ENCODE measurements at places on chromosomes 2 and 18.

DNA sequence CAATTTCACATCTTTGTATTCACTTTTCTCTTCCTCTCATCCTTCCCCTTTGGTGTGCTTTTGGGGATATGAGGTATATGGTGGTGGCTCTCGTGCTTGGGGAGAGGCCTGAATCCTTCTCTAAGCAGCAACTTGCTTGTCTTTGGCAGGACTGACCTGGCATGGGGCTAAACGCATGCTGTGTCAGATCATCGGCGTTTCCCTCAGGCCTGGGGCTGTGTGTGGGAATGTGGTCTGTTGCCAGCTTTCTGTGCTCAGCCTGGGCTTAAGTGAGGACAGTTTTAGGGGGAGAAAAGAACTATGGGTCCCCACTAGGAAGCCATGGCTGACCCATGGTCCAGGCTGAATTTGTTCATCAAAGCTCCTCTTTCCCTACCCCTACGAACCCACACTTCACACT lies 60.7 kb downstream of the TET3 start:
- DNase-seq: no peak

DNA sequence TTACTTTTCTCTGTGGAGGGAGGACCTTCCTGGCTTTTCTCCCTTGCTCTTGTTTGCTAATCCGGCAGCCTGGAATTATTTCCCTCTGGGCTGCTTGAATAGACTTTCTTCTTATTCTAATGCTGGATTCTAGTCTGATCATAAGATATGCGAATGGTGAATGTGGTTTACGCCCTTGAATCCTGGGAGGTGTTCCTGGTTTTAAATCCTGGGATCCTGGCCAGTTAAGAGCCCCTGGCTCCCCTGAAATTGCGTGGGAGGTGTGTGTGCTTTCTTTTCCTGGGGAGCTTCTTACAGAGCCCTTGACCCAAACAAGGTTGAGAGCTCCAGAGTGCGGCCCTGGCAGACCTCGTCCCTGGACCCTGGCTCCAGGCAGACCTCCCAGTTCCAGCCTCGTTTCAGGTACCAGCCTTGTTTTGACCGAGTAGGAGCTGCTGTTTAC lies 2.8 kb downstream of the SH3BP4 start:
- peak; percentile 64 for DNase-seq

- peak; percentile 87 for DNase-seq
Observed at GRCh38 chr2:166494140-166494624, at the start of gene SCN7A. TSS of gene SCN7A (minus strand) at chr2:166494249. CDS start at chr2:166477696, 16,553 bp downstream.

GRCh38 chr2:26682155-26682554 lies 10.4 kb upstream of the KCNK3 start:
- DNase-seq: no peak

GRCh38 chr2:104476563-104476988 lies 377.3 kb upstream of the POU3F3 start:
- no peak for DNase-seq

GRCh38 chr2:14601156-14601770 lies 31.3 kb upstream of the LRATD1 start:
- no peak for DNase-seq

DNA sequence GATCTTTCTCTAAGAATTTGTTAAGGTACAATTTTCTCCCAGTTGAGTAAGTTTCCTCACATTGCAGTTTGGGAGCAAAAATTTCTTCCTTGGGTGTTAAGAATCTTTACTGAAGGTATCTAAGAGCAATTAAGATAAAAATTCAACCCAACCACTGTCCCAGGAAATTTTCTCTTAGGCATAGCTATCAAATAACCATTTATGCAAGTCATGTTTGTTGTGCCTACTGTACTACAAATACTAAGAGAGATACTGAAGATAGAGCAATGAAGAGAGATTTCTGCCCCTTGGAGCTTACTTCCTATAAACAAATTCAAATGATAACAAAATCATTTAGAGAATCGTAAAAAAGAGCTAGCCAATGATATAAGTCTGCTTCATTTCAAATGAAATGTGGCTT lies 402.8 kb downstream of the LRRTM4 start:
- DNase-seq: no peak

DNA sequence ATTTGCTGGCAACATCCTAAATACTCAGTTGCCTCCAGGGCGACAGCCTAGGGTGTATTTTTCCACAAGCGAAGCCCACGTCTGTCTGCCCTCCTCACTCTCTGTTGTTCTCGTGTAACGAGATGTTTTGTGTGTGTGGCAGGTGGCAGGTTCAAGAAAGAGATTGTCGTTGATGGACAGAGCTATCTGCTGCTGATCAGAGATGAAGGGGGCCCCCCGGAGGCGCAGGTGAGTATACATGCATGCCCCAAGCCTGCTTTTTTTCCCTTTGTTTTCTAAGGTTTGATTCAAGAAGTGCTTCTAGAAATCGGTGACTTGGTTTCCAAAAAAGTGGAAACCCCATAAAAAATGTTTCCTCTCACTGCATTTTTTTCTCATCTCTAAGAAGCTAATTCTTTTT lies 247.0 kb downstream of the AGAP1 start:
- peak; percentile 62 for DNase-seq

DNA sequence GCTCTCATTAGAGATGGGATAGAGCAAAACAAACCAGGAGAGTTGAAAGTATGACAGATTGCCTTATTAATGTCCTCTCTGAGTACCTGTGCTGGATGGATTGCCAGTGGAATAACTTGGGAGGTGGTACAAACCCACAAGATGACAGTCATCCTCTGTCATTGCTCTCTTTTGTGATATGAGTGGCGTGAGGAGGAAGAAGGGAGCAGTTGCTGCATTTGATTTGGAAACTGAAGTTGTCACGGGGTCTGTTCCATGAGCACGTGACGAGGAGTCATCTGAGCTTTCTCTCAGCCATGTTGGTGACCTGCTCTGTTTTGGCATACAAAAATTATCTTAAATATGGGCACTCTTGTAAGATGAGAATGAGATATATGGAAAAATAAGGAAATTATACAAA lies 204.9 kb downstream of the FAM210A start:
- DNase-seq: no peak

GRCh38 chr2:220336771-220337170 lies 709.3 kb downstream of the SLC4A3 start:
- DNase-seq: no peak

- DNase-seq: peak; percentile 35
Observed at GRCh38 chr2:45258311-45258710, 249.1 kb upstream of the SIX2 start.

- DNase-seq: no peak
Observed at GRCh38 chr2:241966647-241967466, 97.3 kb downstream of the RTP5 start.

DNA sequence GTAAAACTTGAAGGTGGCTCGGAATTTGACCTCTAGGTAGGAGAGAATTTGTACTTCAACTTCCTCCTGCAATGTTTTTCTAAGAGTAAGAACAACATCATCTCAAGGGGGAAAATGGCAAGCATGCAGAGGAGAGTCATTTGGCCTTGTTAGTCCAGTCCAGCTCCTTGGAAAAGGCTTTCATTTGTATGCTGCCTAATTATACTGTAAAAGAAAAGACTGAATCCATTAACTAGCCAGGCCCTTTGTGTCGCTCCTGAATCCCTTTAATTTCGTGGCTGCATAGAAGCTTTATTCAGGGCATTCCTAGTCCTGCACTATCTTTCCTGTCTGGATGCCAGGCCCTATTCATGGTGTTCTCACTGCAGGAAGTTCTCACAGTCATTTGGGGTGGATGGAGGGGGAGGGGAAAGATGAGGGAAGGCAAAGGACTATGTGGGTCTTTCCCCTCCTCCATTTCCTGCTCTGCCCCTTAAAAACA lies 36.0 kb downstream of the PHLPP1 start:
- peak; percentile 90 for DNase-seq

DNA sequence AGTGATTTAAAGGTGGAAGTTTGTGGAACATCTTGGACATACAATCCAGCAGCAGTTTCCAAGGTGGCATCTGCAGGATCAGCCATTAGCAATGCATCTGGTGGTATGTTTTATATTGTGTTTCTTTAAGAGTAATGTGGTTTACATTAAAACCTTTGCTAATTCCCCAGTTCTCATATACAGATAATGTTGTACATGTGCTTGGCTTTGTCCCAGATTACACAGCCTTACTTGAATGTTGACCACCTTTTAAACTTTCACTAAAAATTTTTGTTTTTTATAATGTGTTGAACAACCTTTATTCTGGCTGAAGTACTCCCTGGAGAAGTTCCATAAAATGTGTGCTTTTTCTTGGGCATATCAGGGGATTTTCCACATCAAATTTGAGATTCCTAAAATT lies 57.5 kb downstream of the MIB1 start:
- no peak for DNase-seq

DNA sequence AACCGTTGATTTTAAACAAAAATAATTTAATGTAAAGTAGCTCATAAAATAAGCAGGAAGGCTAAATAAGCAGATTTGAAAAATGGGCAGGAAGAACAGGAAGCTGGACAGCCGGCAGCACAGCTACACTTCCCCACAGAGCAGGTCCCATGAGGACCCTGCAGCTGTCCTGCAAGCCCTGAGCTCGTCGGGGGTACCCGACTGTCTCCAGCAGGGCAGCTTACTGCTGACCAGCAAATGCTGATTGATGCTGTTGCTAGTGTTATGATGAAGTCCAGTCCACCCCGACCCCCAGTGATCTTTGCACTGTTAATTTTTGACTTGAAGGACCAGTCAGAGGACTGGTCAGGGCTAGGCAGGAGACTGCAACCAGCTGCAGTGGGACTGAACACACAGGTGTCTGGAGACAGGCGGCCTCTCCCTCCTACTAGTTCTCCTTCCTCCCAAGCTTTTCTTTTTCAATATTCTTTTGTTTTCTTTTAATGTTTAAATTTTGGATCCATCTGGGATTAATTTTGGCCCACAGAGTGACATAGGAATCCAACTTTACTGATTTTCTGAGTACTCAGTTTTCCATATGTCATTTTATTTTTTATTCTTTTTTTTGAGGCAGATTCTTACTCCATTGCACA lies 27.7 kb downstream of the POLE4 start:
- DNase-seq: no peak

GRCh38 chr18:2146092-2146491 lies 425.2 kb downstream of the METTL4 start:
- DNase-seq: no peak

- no peak for DNase-seq
Observed at GRCh38 chr2:96623116-96623515, 15.0 kb downstream of the KANSL3 start.

DNA sequence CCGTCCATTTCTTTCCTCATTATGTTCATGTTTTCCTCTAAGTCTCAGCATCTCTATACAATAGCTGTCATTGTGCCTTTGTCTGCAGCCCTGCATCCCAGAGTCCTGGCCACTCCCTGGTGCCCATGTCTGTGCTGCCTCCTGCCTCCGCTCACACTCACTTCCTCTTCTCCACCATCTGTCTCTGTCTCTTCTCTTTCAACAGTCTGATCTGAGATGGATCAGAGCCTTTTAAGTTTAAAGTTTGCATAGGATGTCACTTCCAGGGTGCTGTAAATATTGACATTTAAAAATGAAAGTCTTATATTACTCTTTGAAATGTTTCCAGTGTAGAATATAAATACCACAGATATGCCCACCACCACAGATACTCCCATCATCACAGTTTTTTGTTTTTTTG lies 42.7 kb downstream of the UBE2F start:
- DNase-seq: no peak

DNA sequence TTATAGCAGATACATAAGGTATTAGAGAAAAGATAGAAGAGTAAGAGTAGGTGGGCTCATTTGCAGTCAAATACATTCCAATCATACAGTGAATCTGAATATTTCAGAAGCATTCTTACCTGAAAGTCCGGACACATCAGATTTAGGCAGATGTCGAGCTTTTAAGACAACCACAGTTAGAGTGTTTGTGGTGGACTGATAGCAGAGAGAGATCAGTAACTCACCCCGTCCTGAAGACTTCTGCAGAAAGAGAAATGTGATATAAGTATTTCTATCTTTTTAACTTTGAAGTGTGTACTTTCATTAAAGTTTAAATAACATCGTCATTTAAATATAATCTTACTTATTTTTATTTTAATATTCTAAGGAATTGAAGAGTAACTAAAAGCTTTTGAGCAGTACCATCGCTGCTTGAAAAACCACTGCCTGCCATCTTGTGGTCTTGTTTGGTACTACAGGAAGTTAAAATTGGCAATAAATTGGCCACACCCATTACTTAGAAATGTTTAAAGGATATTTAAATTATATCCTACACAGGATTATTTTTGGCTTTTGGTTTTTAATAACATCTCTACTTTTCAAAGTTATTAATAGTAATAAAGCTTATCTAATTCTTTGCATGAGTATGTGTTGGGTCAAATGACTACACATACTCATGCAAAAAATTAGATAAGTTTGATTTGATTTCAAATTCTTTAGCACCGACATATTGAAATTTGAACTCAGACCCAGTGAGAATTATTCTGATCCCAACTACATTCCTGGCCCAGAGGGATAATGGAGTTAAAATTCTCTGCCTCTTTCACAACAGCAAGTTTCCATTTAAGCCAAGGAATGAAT lies 5.5 kb downstream of the SYT4 start:
- peak; percentile 36 for DNase-seq
